ENCODE measurements at places on chromosomes 16 and 17.
A peak's percentile ranks its signal among the peaks of the same experiment; 100 is the strongest.

DNA sequence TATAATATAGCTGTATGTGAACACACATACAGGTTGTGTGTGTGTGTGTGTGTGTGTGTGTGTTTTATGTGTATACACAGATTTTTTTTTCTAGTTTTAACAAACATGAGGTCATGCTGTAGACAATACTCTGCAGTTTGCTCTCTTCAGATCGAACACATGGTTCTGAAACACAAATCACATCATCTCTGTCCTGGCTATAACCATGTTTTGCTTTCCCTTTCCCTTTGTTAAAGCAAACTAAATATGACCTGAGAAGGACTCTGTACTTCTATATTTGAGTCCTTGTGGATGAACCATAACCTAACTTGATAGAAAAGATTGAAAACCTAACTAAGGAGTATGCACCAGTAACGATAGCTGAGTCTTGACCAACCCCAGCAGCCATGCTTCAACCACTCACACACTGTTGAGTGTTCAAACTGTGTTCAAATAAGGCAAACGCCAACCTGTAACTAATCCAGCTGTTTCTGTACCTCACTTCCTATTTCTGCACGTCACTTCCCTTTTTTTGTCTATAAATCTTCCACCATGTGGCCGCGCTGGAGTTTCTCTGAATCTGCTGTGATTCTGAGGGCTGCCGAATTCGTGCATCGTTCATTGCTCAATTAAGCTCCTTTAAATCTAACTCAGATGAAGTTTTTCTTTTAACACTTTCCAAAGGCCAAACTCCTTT, 303.8 kb downstream of the HS3ST3B1 start:
- DNase-seq: no peak

GRCh38 chr16:48535831-48536613, 74.0 kb downstream of the N4BP1 start:
- DNase-seq: peak; percentile 36

DNA sequence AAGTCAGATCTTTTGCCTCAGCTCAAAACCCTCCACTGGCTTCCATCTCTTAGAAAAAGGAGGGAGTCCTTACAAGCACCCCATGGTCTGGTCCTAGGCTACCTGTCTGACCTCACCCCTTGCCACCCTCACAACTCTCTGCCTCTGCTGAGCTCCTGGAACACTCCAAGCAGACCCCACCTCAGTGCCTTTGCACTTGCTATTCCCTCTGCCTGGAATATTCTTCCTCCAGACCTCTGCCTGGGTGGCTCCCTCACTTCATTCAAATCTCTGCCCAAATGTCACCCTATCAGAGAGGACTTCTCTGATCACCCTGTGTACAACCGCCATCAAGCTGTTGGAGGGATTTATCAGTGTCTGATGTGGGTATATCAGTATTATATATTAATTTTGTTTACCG, 37.4 kb downstream of the PMFBP1 start:
- DNase-seq: no peak

DNA sequence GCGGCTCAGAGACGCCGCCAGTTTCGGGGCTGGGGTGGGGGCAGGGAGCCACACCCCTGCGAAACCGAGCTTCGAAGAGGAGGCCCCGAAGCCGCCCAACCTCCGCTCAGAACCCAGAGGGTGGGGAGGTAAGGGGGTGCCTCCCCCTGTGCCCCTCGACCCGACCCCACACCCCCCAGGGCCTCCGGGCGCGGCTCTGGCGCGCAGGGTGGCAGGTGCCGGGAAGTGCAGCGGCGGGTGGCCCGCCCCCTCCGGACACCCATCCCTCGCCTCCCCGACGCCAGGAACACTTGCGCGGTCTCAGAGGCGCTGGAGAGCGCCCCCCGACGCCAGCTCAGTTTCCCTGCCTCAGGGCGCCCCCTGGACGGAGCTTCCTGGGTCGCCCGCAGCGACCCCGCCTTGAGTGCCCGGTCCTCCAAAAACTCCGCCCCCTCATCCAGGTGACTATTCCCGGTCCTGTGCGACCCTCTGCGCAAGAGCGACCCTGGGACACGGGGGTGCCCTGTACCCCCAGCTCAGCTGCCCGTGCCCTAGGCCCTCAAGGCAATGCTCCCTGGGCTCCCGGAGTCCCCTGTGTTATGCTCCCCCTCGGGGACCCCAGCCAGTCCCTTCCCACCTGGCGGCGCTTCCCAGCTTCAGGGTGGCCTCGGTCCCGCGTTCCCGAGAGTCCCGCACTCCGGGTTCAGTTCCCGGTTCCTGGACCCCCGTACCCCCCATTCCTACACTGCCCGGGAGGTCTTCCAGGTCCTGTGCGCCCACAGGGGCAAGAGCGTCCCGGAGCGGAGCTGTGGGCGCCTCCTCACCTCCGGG, 562 bp downstream of the PPL start:
- peak; percentile 82 for DNase-seq

DNA sequence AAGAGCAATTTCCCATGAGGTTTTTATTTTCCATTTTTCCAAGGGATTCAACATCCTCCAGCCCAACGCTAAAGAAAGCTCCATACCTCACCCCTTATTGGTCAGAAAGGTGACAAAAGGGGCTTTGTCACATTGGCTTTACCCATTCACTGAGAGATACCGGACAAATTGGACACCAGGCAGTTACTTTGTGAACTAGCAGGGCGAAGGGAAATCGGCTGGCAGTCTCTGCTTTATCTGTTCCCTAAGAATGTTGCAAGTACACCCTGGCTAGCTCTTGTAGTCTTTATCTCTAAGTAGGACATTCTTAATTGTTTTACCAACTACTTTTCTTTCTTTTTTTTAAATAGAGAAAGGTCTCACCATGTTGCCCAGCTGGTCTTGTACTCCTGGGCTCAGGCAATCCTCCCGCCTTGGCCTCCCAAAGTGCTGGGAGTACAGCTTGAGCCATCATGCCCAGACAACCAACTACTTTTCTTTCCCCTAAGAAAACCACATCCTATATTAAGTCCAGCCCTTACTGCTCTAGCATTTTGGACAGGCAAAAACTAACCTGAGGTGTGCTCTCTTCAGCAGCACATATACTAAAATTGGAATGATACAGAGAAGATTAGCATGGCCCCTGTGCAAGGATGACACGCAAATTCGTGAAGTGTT, 16.8 kb downstream of the PRPSAP1 start:
- DNase-seq: no peak

Data from GM23338 (cell line).